Left ventricle myocardium superior (tissue), 1 donor: ENCODE measurements at places on chromosomes 2 and 18.

GRCh38 chr2:168079236-168079635 lies 168.2 kb downstream of the STK39 start:
- DNase-seq: peak; percentile 39

DNA sequence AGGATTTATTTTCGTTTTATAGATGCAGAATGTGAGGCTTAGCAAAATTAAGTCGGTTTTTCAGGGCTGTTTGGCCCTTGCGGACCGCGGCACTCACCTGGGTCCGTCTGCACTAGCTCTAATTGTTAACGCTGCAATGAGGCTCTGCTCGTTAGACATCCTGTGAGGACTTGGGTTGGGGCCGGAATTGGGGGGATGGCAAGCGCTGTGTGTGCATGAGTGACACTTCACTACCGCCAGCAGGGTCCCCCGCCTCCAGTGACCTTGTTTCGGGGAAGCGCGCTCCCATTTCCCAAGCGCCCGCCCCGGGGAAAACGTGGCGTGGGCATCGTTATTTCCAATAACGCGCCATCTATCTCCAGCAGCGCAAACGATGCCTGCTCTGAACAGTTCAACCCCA lies 54.2 kb downstream of the KCNG2 start:
- DNase-seq: no peak

- no peak for DNase-seq
Observed at GRCh38 chr18:3440341-3440740, 9.6 kb upstream of the TGIF1 start.

DNA sequence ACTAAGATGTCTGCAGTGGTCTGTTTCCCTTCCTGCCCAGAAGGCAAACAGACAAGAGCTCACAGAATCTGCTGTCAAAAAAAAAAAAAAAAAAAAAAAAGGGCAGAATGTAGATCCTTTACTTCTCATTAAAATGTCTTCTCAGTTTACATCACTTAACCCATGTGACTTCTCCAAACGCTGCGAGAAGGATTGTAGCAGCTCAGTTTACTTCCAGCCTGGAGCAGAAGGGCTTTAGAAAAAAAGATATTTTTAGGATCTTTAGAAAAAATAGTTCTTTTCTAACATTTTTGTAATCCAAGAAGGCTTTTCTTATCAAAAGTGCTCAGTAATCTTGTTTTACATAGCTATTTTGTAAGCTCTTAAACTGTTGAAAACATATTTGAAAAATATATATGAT lies 425.4 kb downstream of the CNTNAP5 start:
- no peak for DNase-seq

DNA sequence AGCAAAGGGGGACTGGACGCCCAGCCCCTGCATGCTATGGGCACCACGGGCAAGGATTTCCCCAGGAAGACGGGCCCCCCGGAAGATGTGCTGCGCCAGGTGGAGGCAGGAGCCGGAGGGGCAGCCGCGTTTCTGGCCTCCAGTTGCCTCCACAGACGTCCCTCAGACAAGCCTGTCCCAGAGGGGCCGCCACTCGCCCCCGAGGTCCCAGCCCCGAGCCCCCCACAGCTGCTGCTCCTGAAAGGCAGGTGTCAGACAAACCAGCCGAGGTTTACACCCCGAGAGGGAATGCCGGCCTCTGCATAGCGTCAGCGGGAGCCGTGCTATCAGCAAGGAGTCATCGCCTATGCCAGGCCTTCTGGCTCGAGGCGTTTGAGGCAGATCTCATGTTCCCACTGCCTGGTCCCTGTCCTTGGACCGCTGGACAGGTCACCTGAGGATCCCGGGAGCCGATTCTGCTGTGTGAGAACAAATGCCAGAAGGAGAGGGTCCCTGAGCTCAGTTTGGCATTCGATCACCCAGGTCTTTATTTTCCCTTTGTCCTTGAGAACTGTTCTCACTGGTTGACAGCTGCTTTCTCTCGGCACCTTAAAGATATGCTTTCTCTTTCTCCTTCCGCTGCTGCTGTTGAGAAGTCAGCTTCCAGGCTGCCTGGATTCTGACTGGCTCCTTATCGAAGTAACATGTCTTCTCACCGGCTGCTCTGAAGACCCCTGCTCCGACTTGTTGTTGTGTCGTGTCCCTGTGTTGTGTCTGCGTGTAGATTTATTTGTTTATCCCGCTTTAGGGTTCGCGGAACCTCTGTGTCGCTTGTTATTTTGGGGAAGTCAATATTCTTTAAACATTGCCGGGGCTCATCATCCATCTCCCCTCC lies 20.6 kb downstream of the CROCC2 start:
- peak; percentile 53 for DNase-seq

DNA sequence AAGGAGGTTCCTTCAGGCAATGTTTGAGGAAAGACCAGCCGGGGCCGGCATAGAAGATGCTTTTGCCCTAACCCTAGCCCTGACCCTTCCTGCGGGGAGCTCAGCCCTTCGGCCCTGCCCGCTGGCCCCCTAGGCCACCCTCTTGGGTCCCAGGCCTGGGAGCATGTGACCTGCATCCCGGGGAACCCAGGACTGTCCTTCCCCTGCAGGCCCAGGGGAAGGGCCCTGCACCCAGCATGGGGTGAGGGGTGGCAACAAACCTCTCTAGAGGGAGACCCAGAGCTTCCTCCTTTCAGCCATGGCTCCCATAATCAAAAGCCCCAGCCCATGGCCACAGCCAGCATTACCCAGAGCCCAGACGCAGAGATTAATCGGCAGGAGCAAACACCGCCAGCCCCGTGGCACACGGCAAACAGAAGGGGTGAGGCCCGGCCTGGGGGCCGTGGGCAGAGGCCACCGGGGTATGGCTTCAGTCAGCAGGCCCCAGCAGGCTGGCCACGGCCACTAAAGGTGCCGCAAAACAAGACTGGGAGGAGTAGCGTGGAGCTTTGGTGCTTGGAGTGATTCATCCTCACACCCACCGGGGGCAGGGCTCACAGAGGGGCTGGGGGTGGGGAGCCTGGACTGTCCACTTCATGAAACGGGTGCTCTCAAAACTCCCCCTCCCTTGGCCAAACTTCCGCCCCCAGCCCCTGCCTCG lies 61.6 kb upstream of the HPCAL1 start:
- peak; percentile 10 for DNase-seq

DNA sequence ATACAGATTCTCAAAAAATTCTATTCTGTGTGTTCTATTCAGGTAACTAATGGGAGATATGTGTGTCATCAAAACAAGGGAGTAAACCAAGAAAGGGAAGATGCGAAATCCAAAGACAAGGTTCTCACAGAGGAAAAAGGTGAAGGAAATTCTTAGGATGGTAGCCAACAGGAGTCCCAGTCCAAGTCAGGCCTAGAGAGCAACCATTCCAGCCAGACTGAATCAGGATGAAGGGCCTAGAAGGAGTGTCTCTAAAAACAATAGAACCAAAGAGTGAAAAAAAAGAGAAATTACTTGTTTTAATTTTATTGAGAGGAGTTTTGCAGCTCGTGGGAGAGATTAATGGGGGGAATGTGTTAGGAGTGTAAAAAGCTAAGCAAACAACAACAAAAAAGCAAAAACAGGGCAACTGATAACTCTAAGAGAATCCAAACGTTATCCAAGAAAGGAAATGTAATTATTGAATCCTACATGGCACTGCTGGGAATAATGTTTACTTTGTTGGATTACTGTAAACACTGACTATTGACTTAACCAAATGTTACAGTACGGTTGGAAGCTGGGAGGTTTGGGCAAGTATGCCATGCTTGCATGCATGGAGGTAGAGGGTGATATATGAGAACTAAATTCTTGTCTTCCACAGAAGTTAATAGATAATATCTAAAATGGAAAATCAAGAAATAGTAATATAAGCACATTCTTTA lies 12.3 kb downstream of the MAP3K20 start:
- no peak for DNase-seq

DNA sequence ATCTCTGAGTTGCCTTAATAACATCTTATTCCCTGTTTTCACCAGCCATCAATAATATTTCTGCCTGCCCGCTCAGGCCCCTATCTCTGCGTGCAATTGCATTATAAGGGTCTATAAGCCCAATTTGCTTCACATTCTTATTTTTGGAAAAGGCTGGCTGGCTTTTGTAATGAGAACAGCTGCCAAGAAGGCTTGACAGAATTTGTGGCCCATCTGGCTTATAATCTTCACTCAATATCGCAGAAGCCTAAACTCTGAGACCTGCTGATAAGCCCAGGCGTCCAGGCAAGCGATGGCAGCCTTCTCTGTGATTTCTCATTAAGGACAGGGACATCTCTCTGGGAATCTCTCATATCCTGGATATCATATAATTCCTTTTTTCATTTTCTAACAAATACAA lies 1618.6 kb upstream of the CELF4 start:
- no peak for DNase-seq

GRCh38 chr2:197308585-197308984 lies 2.0 kb downstream of the ANKRD44 start:
- no peak for DNase-seq

DNA sequence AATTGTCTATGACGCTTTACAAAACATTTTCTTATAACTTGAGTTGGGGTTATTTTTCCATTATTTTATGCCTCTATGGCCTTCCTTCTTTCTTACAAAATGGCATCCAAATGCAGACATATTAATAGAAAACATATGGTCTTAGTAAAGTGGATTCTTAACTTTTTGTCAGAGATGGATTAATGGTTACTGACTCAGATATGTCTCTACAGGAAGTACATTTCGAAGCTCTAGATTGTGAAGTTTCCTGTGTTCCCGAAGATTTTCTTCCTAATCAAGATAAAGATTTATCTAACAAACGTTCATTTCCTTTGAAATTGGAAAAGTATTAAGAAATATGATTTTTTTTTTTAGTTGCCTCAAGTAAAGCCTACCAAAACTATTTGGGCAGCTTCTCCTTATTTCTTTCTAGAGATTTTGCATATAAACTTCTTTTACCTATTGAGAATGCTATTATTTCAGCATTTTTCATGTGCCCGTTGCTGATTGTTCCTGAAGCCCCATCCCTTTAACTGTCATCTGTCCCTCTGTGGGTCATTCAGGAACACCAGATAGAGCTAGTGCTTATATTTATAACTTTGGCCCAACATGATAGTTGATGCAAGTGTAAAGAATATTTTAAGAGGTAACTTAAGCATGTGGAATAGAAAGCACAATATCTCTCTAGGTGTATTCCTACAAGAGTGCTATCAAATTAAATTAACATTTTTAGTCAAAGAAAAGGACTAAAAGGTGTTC lies 498.0 kb downstream of the CCDC85A start:
- no peak for DNase-seq

DNA sequence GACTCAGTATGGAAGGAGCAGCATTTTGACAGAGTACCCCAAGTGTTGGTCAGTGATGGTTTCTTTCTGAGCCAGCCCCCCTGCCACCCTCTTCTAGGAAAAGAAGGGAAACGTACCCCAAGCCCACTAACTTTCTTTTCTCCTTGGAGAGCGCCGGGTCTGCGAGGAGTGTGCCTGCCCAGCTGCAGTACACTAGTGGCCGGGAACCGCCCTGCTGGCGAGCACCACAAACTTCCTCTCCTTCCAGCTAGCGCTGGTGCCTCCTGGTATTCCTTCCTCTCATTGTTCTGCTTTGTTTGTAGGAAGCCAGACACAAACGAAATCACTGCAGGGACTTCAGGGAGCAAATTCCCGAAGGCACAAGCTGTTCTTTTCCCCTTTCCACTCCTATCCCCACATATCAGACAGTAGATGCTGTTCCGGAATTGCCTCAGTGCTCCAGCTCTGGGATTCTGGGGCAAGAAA lies 1.8 kb downstream of the CCDC85A start:
- peak; percentile 57 for DNase-seq

DNA sequence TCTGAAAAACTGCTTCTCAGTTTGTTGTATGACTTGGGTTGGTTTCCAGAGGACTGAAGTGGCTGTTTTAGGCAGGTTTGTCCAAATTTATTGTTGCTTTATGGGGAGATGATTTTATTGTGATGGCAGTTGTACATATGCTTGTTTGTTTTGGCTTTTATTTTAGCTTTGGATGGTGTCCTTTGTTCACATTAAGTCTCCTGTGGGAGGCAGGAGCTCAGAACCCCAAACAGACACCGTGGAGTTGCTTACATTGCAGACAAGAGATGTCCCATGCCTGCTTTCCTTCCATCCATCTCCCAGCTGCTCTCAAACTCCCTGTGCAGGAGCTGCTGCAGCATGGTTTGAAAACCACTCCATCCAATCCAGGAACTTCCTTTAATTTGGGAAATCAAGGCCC lies 414.7 kb downstream of the LPIN1 start:
- no peak for DNase-seq

GRCh38 chr18:58848685-58849084 lies 16.0 kb upstream of the ZNF532 start:
- DNase-seq: no peak

GRCh38 chr2:168602846-168603401 lies 146.9 kb downstream of the CERS6 start:
- DNase-seq: no peak

DNA sequence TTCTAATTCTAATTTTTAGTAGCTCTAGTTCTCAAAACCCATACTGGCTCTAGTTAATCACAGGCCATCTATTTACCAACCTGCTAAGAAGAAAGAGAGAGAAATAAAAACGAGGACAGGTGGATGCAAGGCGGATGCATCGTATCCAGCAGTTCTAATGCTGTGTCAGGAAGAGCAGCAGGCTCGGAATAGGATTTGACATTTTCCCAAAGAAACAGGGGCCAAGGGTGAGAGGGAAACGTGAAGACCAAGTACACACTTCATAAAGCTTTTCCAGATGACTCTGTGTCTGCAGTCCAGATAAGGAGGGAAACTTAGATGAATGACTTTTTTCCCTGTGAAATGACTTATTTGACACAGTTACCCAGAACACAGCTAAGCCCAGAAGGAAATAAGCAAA lies 117.5 kb downstream of the ESCO1 start:
- no peak for DNase-seq

- no peak for DNase-seq
Observed at GRCh38 chr18:74140582-74140981, 7.1 kb downstream of the FBXO15 start.

- no peak for DNase-seq
Observed at GRCh38 chr18:13726972-13727331, 479 bp downstream of the RNMT start.

- no peak for DNase-seq
Observed at GRCh38 chr2:120747281-120747680, 11.6 kb downstream of the GLI2 start.

DNA sequence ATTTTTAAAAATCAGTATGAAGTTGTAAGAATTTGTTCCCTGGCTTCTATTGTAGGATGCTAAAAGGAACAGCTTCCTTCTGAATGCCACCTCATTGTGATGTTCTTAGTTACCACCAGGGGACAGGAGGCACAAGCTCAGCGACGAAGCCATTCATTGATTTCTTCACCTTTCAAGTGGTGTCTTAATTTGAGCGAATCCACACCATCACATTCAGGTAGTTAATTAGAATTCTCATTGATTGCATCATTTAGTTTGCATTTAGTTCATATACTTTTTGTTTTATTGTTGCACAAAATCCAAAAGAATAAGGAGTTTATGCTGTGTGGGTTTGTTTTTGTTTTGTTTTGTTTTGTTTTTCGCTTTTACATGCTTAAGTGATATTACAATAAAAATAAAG lies 23.1 kb downstream of the CYP27C1 start:
- DNase-seq: no peak

DNA sequence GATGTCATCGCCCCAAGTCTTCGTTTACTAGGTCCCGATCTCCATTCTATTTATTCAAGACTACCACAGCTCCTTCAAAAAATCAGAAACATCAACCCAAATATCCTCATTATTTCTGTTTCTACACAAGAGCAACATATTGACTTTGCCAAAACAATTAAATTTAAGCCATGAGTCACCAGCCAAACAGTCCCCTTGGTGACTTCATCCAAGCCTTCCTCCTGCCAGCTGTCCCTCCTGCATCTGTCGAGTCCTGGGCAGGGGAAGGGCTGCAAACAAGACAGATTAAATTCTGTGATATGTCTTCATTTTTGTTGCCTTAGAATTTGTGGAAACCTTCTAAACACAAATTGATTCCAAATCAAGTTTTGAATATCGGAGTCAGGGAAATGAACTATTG lies 110.3 kb downstream of the SP3 start:
- DNase-seq: no peak
